ENCODE measurements at places on chromosomes 1 and 21.
A peak's percentile ranks its signal among the peaks of the same experiment; 100 is the strongest.

DNA sequence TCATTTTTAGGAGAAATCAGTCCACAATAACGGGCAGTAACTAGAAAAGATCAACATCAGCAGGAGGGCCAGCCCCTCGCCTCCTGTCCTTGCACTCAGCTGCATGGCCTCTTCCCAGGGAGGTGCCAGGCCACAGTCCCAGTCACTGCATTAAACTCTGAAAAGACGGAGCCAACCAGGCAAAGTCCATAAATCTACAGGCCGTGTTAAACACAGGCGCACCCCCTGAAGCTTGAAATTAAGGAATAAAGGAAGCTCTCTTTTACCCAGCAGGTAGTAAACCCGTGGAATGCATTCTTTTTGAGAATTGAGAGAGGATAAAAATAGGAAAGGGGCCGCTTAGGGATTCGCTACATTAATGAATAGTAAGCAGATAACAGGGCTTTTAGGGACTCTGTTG lies 18.4 kb downstream of the H6PD start:
- no peak for DNase-seq

- no peak for DNase-seq
Observed at GRCh38 chr1:90106311-90106710, 111.4 kb downstream of the ZNF326 start.

DNA sequence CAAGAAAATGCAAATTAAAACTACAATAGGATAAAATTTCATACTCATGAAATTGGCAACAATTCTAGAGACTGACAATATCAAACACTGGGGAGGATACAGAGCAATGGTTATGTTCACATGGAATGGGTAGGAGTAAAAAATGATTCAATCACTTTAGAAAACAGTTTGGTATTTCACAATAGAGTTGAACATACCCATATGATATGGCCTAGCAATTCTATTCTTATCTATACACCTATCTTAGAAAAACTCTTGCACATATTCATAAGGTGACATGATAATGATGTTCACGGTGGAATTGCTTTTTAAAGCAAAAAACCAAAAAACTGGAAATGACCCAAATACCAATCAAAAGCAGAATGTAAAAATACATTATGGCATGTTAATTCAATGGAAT lies 28.7 kb downstream of the PHC2 start:
- DNase-seq: no peak

DNA sequence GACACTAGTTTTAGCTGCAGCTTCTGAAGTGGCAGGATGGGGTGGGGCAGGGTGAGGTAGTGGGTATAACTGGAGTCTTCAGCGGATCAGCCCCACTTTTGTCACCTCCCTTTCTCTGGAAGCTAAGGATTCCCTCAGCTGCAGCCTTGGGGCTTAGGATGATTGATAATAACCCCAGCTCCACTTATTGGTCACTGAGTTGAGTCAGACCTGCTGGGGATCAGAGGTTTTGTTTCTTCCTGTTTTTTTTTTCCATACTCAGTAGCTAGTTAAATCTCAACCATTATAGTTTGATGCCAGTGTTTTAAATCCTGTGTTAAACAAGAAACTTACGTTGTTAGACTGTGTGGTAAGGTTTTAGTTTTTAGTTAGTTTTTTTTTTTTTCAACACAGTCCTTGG lies 57.2 kb downstream of the LAMC1 start:
- DNase-seq: no peak

- DNase-seq: no peak
Observed at GRCh38 chr1:175373786-175374623, 181.4 kb upstream of the KIAA0040 start.

- DNase-seq: no peak
Observed at GRCh38 chr1:88016947-88017346, 667.1 kb upstream of the PKN2 start.

DNA sequence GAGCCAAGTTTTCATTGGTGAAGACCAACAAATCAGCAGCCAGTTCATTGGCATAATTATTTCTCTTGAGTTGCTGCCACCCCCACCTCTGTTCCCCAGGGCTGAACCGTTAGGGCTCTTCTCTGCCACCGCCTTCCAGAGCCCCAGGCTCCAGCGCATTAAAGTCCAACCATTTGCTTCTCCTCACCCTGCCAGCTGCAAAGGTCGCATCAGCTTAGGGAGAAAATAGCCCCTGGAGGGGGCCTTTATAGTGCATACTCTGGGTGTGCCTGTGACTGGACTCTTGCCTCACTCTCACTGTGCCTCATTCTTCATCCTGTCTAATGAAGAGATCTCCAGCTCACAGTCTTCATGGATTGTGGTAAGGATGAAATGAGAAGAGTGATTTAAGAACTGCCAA lies 50.4 kb downstream of the KDM1A start:
- no peak for DNase-seq

DNA sequence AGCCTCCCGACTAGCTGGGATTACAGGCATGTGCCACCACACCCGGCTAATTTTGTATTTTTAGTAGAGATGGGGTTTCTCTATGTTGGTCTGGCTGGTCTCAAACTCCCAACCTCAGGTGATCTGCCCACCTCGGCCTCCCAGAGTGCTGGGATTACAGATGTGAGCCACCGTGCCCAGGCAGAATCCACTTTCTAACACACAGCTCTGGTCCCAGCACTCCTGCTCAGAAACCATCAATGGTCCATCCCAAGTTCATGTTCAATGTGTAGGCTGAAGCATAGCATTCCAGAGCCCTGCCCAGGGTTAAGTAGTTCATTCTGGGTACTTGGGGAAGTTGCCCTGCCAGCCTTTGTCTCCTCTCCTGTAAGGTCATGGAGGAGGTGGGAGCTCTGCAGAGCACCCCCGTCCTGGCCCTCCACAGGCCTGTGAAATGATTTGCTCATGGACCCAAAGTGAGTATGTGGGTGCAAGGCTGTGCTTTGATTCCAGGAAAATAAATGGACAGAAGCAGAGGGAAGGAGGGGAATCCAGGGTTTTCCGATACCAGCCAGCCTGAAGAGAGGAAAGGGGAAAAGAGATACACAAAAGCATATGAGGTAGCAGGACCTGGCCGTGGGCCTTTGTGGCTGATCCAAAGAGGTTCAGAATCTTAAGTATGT lies 55.2 kb downstream of the NENF start:
- no peak for DNase-seq

GRCh38 chr1:206761159-206761768 lies 9.3 kb upstream of the IL19 start:
- no peak for DNase-seq

GRCh38 chr1:201845331-201846083 lies 16.6 kb downstream of the IPO9 start:
- no peak for DNase-seq

DNA sequence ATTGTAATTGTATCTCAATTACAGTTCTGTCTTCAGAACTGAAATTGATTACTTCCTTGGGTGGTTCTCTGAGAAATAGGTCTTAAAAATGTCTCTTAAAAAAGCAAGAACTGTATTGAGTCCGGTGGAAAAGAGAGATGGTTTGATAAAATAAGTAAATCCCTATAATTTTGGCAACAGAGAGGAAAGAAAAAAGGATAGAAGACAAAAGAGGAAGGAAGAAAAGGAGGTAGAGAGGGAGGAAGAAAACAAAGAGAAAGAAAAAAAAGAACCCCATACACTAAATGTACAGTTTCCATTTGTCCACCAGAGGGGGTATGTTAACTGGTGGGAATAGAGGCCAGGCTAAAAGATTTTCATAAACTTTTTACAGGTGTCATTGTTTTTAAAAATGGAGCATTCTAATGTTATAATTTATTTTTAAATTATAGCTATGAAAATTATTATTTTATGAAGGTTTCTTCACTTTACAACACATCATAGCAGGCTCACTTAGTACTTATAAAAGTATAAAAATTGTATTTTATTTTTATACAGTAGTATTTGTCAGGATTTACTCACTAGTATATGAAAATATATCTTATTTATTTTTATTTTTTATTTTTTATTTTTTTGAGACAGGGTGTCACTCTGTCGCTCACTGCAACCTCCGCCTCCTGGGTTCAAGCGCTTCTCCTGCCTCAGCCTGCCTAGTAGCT lies 2.1 kb upstream of the UBE2T start:
- DNase-seq: no peak

- no peak for DNase-seq
Observed at GRCh38 chr1:36008546-36009197, 75.2 kb upstream of the TEKT2 start.

GRCh38 chr1:115428676-115429075 lies 90.6 kb upstream of the NGF start:
- no peak for DNase-seq

DNA sequence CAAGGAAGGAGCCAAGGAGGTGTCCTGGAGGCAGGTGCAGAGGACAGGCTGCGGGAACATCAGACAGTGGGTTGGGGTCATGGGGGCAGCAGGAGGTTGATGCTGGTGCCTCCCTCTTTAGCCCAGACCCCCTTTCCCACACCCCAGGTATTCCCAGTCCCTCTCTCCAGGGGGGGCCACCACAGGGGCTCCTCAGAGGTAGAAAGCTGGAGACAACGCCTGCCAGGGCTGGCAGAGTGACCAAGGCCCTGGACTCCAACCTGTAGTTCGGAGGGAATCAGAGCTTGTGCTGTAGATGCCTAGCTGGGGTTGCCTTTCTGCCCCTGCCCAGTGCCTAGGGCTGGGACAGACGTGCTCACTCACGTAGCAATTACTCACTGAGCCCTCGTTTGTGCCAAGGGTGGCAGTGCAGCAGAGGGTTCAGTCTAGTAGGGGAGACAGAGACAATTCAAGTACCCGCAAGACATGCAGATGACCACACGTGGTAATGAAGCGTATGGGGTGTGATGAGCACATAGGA lies 148.2 kb downstream of the PTPRU start:
- DNase-seq: no peak

GRCh38 chr1:156390469-156391365 lies 21.7 kb downstream of the RHBG start:
- DNase-seq: no peak

DNA sequence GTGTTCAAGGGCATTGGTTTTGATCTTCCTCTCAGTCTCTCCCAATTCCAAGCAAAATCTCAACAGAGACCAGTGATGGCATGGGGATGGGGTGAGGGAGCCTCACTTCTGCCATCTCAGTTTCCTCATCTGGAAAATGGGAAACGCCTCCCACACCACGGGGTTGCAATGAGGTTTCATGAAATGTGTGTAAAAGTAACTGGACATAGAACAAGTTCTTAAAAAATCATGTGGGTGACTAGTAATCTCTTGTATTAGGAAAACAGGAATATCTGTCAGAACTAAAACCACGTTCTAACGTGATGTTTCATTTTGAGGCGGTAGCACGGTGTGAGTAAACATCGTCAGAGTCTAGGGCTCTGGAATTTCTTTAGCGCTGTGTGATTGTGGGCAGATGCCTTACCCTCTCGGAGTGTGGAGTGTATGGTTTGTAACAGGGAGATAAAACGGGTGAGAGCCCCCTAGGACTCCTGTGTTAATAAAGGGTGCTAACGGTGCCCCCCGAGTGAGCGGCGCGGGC lies 55.5 kb upstream of the DNAJC6 start:
- DNase-seq: no peak

DNA sequence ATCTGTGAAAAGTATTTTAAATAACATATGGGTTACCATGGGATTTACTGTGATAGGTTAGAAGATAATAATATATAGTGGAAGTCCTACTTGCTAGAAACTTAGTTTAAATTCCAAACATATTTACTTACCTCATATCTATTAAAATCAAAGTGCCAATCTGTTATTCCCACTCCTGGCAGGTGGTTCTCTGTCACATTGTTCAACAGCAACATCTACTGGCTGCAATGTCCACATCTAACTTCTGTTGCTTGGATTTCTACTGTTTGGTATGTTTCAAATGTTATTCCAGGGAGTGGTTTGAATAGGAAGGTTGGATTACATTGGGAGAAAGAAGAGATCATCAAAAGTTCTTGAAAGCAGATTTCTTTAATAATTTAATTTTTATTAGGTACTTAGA lies 122.5 kb upstream of the NCAM2 start:
- DNase-seq: peak; percentile 30

DNA sequence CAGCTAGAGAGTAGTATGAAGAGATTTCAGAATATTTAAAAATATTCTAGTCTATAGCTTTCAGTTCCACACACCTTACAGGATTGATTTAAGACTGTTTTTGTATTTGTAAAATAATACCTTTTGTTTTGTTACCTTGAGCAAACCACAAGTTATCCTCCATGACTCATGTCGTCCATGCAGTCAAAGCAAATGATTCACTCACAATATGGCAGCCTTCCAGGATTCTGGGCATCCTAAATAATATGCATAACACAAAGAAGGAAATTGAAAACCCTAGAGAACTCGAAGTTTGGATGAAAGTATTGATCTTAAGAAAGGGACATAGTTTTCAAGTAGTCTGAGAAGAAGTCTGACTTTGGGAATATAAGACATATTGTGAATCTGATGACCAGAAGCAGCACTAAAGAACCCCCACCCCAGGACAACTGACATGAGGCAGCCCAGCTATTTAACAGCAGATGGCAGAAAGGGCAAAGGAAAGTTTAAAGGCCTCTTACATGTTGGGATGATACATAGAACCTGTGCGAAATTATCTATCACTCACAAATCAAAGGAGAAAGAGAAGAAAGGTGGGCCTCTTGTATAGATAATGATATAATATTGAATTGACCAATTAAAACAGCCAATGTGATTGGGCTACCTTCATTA lies 857.9 kb downstream of the BRINP3 start:
- no peak for DNase-seq

- DNase-seq: no peak
Observed at GRCh38 chr1:4411862-4412261, 242.5 kb upstream of the AJAP1 start.

DNA sequence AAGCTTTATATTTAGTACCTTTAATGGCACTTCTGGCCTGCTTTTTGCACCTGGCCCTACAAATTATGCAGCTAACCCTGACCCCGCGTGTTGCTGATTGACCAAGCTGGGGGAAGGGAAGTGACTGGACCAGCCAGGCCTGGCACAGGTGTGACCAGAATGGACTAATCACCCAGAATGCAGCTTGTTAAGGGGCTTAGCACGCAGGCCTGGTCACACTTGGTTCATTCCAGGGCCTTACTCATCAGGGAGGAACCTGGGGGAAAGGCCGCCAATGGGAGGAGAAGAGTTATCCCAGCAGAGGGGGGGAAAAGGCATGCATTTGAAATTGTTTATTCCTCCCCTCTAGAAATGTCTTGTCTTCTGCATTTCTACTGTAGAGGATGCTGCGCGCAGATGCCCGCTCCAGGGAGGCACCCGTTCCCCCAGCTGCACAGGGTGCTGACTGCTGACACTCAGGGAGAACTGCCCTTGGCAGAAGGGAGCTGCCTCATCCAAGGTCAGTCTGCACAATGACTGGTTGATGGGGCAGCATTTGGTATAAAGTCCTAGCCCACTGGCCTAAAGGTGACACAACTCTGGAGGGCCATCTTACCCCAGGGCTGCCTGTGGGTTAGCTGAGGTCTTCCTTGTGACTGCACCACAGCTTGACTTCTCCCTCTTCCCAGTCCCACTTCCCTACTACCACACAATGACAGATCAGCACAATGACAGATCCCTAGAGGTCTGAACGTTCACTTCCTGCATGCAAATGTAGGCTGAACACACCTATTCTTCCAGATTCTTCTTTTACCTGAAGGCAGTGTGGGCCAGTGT lies 29.0 kb downstream of the DHCR24 start:
- no peak for DNase-seq

GRCh38 chr1:189313488-189313887 lies 1164.2 kb downstream of the BRINP3 start:
- DNase-seq: no peak
